AG04450 (cell line): ENCODE measurements at places on chromosomes 3 and 15. TPM values are rescaled to one million over a fixed set of nuclear protein-coding genes. Genes with fewer than 3 reads are reported as not detected.

DNA sequence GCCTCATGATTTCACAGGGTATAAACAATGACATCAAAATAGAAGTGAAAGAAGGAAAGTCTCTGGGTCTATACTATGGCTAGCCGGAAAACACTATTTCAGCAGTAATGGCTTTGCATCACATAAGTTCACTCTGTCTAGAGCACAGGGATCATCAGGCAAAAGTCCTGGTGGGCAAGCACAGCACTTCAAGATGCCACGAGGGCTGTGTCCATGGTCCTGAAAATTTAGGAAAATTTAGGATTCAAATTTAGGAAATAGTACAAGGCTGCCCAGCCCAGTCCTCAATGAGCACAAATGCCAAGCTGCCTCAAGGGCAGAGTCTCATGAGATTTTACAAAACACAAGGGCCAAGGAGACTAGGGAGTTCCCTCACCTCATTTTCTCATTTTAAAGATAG lies 54.1 kb downstream of the RORA start:
- no peak for DNase-seq

GRCh38 chr3:163632722-163633121 lies 1445.6 kb downstream of the SI start:
- no peak for DNase-seq

- no peak for DNase-seq
Measured at GRCh38 chr3:102619361-102619760, 184.5 kb downstream of the ZPLD1 start.

Gene CASR
- polyA plus RNA-seq, result not detected in 2 replicates

Gene LRRC31
- not detected in 2 replicates for polyA plus RNA-seq

- no peak for DNase-seq
Measured at GRCh38 chr3:133054586-133054985, 16.4 kb downstream of the TMEM108 start.

Gene CAND2
- polyA plus RNA-seq, result 5.8 and 7.3 TPM in 2 replicates

Gene COL6A5
- not detected in 2 replicates for polyA plus RNA-seq

DNA sequence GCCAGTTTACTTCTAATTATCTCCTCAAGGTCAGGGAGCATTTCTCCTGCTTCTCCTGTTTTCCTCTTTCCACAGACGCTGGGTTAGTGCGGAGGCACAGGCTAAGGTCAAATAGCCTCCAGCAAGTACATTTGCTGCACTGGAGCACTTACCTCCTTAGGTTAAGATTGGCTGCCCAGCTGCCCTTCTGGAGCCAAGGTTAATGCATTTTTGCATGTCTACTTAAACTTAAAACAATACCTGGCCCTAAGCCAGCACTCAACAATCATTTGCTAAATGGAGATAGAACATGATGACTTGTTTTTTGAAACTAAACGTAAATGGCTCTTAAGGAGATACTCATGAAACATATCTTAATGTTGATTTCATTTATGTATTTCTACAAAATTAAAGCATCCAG lies 83.5 kb downstream of the SSR3 start:
- DNase-seq, result no peak

- DNase-seq, result no peak
Measured at GRCh38 chr3:141055536-141056445, 4.6 kb downstream of the SPSB4 start.

Gene POLQ
- 0.96 and 1.4 TPM in 2 replicates for polyA plus RNA-seq

- no peak for DNase-seq
Measured at GRCh38 chr15:81049835-81050234, 49.1 kb downstream of the TLNRD1 start.

Gene FAM81A
- not detected in 2 replicates for polyA plus RNA-seq

DNA sequence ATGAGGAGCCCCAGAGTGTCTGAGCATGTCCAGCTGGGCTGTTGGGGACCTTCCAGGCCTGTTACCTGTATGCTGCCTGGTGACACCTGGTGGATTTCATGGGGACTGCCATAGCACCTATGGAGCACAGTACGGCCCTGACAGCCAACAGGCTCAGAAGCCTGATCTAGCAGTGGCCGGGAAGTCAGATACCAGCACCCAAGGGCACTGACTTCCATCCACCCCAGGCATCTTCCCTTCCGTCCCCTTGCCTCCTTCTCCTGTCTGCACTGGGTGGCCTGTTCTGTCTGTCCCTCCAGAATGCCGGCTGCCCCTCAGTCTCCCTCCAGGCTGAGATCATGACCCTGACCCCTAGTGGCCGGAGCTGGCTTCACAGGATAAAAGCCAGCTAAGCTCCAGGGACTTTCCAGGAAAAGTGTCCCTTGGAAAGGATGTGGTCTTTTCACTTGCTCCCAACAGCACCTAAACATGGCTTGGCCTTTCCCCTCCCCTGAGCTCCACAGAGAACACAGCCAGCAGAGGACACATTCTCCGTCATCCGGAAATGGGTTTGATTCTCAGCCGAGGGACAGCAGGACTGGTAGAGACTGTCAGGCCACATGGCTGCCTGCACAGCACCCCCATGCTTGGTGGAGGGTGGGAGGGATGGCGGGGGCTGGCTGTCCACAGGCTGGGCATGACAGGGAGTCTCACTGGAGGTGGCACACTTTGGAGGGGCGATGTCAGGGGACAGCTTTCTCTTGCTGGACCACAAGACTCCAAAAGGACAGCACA lies 9.5 kb downstream of the RPS17 start:
- DNase-seq, result no peak

DNA sequence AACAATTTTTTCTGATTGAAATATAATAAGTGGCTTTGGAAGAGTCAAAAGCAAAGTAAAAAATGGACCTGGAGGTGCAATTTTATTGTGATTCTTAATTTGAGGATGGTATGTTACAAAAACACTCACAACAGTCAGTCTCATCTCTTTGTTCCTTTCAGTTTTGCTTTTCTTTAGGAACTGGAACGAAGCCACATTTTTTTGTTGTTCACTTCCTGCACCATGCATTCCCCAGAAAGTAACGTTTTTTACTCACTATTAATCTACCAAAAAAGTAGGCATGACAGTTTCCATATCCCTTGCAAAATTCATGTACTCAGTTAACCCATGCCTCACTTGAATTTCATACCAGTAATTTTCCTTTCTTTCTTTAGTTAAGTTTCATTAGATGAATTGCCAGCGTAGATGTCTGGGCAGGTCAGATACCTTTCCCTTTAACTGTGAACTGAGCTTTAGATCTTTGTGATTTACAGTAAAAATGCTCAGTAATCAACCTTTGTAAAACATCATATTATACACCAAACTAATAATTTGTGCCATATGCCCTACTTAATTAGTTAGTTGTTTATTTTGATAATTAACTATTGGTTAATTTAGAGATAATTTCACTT lies 384.3 kb downstream of the ROBO1 start:
- no peak for DNase-seq

DNA sequence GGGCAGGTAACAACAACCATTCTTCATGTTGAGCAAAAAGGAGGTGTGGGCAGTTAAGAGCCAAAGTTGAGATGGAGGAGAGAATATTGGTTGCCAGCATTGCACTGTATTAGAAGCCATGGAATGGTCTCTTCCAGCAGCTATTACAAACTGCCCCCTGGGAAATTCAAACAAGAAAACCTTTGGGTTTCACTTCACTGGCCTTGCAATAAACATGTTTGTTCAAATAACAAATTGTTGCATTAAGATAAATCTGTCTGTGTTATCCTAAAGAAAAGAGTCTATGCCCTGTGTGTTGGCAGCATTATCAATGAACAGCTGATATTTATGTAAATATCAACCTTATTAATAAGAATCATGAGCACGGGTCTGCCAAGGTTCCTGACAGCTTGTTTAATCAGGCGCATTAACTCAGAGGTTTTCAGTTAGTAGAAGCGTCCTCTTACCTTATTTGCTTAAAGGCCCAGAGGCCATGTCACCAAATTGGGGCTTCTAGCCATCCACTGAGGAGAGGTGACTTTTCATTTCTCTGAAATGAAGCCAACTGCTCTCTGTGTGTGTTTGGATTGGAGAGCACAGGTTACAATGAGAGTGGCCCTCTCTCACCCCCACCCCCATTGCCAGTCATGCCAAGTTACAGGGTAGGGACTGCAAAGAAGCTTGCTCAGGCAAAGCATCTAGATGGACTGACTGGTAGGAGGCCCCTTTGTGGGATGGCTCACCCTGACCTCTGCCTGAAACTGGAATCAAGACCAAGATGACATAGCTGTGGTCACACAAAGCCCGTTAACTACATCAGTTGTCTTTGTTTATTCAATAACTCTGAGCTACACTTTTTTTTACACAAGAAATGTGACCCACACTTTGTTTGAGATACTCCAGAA lies 10.5 kb downstream of the FILIP1L start:
- peak; percentile 72 for DNase-seq

Gene GP9
- polyA plus RNA-seq, result not detected in 2 replicates

Gene WDR72
- 0.02 TPM in 1 of 2 replicates, not detected in the other for polyA plus RNA-seq

GRCh38 chr15:65081758-65082157 lies 5.2 kb downstream of the KBTBD13 start:
- no peak for DNase-seq

DNA sequence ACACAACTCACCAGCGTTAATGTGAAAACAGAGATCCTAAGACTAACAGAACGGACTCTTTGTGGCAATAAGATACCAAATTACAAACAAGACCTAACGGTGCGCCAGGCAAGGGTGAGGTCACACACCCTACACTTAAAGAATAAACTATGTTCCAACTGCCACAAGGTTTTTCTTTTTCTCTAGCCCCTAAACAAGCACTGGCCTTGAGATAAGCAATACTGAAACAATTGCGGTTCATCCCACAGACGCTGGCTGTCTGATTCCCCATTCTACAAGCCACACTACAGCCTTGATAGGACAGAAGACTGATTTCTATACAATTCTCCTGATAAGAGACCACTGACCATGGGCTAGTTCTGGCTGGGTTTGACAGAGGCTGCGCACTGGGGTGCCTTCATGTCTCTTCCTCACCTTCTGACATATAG lies 20.5 kb upstream of the LIMD1 start:
- no peak for DNase-seq

DNA sequence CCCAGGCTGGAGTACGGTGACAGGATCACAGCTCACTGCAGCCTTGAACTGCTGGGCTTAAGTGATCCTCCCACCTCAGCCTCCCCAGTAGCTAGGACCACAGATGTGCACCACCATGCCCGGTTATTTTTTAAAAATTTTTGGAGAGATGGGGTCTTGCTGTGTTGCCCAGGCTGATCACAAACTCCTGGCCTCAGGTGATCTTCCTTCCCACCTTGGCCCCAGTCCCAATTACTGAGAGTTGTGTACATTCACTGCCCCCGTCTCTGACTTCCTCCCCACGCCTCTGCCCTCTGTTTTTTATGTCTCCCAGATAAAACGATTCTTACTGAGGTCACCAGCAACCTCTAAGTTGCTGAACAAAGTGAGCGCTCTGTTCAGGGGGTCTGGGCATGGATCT lies 87.7 kb downstream of the LINGO1 start:
- DNase-seq, result no peak

- no peak for DNase-seq
Measured at GRCh38 chr3:22536541-22536940, 666.6 kb upstream of the UBE2E2 start.

DNA sequence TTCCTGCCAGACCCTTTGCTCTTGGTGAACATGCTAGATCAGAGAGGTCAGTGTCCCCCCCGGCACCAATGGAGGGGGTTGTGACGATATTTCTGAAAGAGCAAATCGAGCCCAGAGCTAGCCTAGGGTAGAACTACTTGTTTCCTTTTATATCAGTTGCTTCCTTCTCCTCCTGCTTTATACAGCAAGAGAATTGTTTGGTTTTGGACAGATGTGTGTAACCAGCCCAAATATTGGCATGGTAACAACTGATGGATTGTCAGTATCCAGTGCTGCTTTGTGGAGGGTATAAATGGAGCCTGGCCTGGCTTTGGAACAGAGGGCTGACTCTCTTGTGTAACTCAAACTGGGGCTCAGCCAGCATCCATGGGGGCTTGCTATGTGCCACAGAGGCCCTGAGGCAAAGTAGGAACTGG lies 27.2 kb downstream of the SNX1 start:
- DNase-seq, result no peak

DNA sequence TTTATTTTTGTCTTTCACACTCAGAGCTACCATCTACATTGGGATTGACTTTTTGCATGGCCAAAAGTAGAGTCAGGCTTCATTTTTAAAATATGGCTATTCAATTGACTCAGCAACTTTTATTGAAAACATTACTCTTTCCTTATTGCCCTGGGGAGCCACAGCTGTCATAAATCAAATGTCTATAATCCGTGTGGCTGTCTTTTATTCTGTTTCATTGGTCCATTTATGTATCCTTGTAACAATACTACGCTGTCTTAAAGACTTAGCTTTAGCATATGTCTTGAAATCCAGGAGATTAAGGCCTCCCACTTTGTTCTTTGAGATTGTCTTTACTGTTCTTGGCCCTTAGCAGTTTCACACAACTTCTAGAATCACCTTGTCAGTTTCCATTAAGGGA lies 55.2 kb downstream of the CEMIP start:
- no peak for DNase-seq

DNA sequence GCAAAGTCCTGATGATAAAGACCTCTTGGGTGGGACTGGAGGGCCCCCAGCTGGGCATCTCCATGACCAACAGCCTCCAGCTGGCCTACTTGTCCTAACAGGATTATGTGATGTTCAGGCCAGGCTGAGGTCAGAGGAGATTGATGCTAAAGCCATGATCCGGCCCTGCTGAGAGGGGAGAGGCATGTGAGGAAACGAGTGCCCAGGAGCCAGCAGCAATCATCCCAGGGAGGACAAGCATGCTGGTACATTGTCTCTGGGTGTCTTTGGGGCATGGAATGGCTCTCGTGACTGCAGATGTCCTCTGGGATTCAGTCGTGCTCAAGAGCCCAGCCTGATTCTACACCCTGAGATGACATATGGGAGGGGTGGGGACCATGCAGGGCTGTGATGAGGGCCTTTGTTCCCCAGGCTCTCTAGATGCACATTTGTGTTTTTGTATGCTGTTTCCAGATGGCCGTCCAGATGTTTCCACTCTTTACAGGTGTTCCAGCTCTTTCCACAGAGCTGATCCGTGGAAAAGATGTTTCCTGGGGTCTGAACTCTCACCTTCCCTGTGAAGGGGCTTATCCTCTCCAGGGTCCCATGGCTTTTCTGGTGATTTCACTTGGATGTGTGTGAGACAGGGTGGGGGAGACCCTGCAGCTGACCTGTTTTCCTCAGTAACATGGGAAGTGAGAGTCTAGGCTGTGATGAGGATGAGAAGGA lies 20.2 kb downstream of the SLC24A1 start:
- DNase-seq, result no peak

DNA sequence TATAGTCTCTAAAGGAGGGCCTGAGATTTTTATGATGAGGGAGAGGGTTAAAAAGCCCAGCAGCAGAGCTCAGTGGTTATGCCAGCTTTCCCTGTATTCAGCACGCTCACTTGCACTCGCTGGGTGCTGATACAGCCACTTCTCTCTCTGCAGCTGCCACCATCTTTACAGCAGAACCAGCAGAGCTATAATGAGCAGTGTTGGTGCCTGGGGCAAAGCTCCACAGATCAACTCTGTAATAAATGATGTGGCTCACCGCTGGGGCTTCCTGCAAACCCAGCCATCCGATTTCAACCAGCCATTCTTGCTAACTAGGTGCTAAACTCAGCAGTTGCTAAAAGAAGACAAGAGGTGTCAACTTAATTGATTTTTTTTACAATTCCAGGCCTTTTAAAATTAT lies 48.0 kb downstream of the ARNT2 start:
- DNase-seq, result no peak

Gene PLA2G4E
- not detected in 2 replicates for polyA plus RNA-seq

Gene STARD9
- 2.2 and 3.0 TPM in 2 replicates for polyA plus RNA-seq

Gene SNURF
- polyA plus RNA-seq, result 12.0 and 14.3 TPM in 2 replicates
